Substantia nigra (tissue), 51 donors: ENCODE measurements at places on chromosomes 16 and 17.

GRCh38 chr16:48537909-48538745 is 71.9 kb downstream of the N4BP1 start:
- no peak for DNase-seq

- DNase-seq = no peak
These were observed 30.9 kb upstream of the GCSH start for GRCh38 chr16:81127051-81127450.

DNA sequence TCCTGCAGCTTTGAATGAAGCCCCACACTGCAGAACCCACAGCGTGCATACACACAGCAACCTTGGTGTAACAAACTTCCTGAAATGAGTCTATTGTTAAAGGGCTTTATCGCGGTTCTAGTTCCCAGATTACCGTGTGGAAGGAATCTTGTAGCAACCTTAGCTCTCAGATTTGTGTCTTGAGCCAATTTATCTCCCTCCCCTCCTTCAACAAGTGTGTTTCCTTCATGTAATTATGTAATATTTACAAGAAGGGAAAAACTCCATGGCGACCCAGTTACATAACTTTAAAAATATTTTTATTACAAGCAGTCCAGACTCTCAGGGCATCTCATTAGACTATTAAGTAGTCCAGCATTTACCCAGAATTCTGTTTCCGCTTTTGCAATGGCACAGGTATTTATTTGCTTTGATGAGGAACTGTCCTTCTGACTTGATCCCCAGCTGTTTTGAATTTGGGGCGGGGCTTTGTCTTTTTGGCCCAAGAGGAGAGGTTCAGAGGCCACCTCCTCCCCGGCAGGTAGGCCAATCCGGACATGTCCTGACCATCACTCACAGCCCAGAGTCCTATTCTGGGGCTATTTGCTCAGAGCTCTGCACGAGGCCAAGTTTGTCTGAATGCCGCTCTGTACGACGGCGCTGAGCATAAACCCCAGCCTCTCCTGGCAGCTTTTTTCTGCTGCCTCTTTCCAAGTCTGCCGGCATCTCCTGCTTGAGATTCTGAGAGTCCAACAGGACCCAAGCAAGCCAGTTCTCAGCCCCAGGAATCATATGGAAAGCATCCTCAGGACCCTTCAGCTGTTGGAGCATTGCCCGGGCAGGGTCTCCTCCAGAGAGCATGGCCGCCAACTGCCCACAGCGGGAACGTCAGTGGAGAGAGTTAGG is 35.6 kb downstream of the CLEC16A start:
- no peak for DNase-seq

DNA sequence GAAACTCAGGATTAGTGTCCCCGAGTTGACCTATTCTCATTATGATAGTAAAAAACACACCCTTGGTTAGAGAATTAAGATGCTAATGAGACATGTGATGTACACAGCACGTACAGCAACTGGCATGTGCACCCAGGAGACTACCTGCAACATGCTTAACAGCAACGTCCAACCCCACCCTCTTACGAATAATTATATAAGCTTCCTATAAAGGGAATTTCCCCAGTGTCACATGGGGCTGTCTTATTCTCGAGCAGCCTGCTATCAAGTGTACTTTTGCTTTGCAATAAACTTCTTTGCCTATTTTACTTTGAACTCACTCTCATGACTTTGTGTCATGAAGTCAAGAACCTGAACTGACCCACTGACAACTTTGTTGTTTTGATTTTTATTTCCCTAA is 62.4 kb upstream of the PMFBP1 start:
- no peak for DNase-seq

DNA sequence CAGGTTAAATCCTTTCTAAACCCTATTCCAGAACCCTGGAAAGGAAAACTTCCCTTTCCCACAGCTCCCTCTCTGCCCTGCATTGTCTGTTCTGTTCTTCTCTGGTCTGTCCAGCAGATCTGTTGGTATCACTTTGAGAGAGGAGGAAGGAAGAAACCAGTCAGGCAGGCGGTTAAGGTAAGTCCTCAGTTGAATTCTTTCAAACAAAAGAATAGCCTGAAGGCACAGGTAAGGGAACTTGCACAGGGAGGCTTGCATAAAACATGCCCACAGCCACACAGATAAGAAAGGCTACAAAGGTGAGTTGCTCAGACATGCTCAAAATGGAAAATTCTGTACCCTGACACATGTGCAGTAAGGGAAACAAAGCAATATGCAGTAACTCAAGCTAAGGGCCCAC is 595.7 kb upstream of the CDH5 start:
- no peak for DNase-seq

DNA sequence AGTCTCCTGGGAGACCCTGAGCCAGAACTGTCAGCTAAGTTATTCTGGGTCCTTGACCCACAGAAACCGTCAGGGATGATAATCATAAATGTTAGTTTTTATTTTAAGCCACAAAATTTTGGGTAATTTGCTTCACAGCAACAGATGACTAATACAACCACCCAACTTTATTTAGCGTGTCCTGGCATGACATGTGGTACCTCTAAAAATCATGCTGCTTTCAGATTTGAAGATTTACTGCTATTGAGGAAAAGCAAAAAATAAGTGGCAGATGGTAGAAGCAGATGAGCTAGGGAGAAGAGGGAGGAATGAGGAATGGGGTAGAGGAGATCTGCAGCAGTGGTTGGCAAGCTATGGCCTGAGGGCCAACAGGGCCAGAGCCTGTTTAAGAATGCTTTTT is 90.4 kb downstream of the TMEM100 start:
- no peak for DNase-seq

DNA sequence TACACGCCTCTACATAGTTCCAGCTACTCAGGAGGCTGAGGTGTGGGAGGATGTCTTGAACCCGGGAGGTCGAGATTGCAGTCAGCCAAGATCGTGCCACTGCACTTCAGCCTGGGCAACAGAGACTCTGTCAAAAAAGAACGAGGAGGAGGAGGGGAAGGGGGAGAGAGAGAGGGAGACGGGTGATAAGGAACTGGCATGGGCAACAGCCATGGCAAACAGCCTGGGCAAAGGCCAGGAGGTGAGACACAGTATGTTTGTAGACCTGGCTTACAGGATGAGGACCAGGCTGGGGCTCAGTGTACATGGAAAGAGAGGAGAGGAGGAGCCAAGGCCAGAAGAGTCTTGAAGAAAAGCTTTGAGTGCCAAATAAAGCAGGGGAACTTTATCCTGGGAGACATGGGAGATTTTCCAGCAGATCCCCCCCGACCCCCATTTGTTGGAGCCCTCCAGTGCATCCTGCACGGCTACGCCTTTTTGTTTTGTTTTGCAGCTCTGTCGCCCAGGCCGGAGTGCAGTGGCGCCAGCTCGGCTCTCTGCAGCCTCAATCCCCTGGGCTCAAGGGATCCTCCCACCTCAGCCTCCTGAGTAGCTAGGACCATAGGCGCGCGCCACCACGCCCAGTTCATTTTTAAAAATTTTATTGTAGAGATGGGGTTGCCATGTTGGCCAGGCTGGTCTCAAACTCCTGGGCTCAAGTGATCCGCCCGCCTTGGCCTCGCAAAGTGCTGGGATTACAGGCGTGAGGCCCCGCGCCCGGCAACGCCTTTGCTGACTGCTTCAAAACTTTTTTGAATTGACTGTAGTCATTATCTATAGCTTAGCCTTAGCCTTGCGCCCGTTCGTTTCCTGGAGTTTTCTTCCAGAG is 1.3 kb upstream of the ALKBH5 start:
- no peak for DNase-seq

GRCh38 chr16:18792836-18793433 is 2.8 kb upstream of the RPS15A start:
- DNase-seq = no peak

DNA sequence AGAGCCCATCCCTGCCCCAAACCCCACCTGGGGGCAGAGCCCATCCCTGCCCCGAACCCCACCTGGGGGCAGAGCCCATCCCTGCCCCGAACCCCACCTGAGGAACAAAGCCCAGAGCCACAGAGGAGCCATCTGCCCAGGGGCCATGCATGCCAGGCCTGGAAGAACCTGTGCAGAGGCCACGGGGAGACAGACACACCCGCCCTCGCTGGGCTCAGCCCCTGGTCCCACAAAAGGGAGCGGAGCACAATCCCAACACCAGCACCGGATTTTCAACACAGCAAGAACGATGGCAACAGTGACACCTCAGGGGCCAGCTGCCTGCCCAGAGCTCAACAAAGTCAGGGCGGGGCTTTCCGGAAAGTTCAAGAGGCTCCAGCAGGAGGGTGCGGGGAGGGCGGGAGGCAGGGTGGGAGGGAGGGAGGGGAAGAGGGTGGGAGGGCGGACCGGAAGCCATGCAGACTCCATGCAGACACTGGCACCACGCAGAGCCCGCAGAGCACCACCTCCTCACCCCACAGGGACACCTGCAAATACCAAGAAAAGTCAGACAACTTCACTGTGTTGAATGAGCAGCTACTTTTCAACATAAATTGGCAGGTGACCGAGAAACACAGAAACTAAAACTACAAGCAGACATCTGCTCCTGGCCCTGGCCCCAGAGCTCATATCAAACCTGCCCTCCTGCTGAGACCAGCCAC is 27.9 kb upstream of the C16orf95 start:
- no peak for DNase-seq

GRCh38 chr17:2400474-2400866 is 390 bp downstream of the MNT start:
- peak; percentile 42 for DNase-seq

DNA sequence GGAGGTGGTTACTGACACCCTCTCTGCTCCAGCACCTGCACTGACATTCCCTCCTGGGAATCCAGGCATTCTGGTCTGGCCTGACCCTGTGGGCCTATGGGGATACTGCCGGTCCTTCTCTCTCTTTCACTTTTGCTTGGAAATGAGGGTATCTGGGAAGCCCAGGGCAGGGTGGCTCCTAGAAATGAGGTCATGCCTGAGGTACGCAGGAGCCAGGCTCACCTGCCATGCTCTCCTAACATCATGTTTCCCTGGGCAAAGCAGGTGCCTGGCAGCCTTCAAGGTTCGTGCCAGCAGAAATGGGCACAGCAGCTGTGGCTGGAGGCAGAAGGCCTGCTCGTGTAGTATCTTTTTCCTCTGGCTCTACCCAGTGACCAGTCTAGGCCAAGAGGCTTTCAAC is 3.3 kb downstream of the ITGA3 start:
- no peak for DNase-seq

DNA sequence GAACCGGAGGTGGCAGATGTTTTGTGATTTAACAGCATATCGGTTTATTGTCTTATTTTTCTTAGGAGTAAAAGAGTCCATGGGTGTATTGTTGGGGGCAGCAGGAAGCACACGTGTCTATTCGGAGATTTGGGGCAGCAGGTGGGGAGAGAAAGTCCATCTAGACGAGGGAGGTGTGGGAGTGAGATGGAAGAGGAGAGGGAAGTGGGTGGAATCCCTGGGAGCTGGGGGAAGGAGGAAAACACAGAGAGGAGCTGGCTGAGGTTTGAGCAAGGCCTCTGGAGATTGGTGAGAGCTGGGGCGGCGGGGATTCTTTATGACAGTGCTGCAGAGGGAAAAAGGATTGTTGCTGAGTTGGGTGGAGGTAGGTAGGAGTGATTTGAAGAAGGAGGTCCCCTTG is 72.1 kb downstream of the PRKCB start:
- DNase-seq = no peak

GRCh38 chr16:24130494-24131085 is 125.5 kb upstream of the CACNG3 start:
- DNase-seq = no peak

DNA sequence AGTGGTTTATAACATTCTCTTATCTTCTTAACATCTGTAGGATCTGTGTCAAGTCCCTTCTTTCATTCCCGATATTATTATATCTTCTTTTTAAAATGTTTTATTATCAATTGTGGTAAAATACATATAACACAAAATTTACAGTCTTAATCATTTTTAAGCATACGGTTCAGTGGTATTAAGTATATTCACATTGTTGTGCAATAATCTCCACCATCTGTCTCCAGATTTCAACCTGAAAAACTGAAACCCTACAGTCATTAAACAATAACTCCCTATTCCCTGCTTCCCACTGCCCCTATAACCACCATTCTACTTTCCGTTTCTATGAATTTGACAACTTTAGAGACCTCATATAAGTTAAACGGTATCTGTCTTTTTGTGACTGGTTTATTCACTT is 45.5 kb downstream of the CEP112 start:
- DNase-seq = no peak

GRCh38 chr16:3609895-3610697 is 1.3 kb downstream of the SLX4 start:
- DNase-seq = no peak

DNA sequence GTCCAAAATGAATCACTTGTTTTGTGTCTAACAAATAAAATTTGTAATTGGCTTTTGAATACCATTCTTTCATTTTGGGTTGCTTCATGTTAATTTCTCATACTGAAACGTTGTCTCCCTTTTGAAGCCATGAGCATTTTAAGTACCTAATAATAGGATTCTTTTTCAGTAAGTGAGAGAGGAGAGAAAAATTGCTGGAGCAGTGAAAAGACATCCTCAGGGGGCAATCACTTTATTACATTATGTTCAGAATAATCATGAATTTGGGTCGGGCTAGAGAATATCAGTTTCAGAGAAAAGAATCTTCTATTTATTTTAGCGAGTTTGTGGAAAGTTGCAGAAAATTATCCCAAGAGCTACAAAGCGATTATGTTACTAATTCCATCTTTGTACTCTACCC is 96.8 kb downstream of the CNTNAP4 start:
- DNase-seq = no peak

DNA sequence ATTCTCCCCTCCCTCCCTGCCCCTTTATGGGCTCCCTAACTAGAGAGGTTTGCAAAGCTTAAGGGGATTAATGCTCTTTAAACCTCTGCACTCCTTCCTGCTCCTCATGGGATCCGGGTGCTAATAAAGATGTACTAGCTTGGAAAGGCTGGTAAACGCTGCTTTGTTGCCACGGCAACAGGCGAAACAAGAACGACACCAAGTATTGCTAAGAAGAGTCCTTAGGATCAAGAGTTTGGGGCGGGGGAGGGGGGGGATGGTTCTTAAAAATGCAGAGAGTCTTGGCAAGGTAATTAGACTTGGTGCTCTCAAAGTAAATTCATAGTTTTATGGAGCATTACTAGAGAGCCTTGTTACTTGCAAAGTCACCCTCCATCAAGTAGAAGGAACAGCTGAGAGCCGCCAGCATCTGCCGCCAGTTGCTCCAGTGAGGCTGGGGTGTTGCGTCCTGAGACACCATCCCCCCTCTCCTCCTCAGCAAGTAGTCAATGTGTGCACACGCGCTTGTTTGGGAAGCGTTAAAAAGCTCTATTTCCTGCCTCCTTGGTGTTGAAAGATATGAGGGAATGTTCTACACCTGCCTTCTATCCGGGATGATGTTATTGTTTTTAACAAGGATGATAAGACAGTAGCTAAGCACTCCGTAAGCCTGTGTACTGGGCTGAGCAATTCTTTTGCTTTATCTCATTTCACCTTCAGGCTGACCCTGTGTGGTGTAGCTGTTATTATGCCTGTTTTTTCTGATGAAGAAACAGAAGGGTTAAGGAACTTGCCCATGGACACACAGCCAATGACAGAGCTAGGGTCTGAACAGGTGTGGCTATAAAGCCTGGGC is 190.9 kb downstream of the CCDC182 start:
- no peak for DNase-seq

GRCh38 chr17:16283705-16284104 is 66.7 kb downstream of the PIGL start:
- DNase-seq = no peak
